HepG2 (cell line): ENCODE measurements at places on chromosomes 2 and 18. TPM values are rescaled to one million over a fixed set of nuclear protein-coding genes. Genes with fewer than 3 reads are reported as not detected.

PROKR1 gene
- not detected in 2 replicates for total RNA-seq

- H3K27ac ChIP-seq: no peak overlapping the region
- DNase-seq: peak; percentile 26
- no peaks in the 10 kb centered on the region for H3K36me3 ChIP-seq
- peaks cover 32% of the 10 kb centered on the region for H3K4me1 ChIP-seq
These were observed 24.4 kb upstream of the RAB31 start for GRCh38 chr18:9683418-9684396.

SEPTIN10 gene
- 67.5 and 99.8 TPM in 2 replicates for total RNA-seq

UGT1A3 gene
- total RNA-seq: 0.11 TPM in 1 of 2 replicates, not detected in the other

TMEM178A gene
- total RNA-seq: 0.38 TPM in 1 of 2 replicates, not detected in the other

DNA sequence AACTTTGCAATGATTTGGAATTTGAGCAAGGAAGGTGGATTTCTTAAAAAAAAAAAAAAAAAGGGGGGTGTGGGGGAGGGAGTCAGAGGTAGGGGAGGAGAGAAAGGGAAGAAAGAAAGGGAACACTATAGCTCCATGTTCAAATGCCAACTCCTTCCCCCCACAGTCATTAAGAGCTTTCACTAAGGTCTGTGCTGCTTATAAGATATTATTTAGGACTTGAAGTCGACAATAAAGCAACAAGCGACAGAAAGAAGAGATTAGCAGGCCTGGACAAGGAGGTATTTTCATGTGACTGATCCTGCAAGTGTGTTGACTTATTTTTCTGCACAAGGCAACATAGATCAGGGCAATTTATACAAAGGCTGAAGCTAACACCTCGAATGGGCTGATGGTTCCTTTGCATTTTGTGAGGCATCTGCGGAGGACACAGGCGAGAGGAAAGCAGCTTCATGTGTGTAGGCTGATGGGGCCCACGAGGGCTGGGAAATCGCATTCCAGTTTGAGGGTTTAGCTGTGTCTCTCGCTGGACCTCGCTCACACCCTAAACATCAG, 382.0 kb downstream of the SOX11 start:
- no peak overlapping the region for H3K27ac ChIP-seq
- no peaks in the 10 kb centered on the region for H3K36me3 ChIP-seq
- no peaks in the 10 kb centered on the region for H3K4me1 ChIP-seq
- H3K27me3 ChIP-seq: no peaks in the 10 kb centered on the region
- no peak for DNase-seq
